CD4-positive, alpha-beta T cell treated with Interleukin-2 at 100 ng/mL for 4 hours (primary cell): ENCODE measurements at places on chromosomes 13 and 19.

DNA sequence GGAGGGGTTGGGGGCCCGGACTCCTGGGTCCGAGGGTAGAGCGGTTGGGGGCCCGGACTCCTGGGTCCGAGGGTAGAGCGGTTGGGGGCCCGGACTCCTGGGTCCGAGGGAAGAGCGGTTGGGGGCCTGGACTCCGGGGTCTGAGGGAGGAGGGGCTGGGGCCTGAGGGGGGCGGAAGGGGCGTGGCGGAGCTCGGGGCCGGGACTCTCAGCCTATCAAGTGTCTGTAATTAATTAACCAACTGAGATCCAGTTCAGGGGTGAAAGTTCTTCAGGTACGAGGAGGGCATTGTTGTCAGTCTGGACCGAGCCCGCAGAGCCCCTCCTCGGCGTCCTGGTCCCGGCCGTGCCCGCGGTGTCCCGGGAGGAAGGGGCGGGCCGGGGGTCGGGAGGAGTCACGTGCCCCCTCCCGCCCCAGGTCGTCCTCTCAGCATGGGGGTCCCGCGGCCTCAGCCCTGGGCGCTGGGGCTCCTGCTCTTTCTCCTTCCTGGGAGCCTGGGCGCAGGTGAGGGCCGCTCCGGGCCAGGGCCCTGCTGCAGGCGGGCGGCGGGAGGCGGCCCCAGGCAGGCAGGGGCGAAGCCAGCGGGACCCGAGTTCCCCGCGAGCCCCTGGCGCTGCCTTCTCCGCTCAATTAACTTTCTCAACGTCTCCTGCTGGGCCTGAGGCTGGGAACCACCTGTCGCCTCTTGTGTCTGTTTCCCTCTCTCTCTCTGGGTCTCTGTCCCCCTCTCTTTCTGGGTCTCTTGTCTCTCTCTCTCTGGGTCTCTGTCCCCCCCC lies 697 bp downstream of the FCGRT start:
- DNase-seq, result no peak

GRCh38 chr13:112885782-112886268 lies 83.2 kb upstream of the MCF2L start:
- DNase-seq, result no peak

DNA sequence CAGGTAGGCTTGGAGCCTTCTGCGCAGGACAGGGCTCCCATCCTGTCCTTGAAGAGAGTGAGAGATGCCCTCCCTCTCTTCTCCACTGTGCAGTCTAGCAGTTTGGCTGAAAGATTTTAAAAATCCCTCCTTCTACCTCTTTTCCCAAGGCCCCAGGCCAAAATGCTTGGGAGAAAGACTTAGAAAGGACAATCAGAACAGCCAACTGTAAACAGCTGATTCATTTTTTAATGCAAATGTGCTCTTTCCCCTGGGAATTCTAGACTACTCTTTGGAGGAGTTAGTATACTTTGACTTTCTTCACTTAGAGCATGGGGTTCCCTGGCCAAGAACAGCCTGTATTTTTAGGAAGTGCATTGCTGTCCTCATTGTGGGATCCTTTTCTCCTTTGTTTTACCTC lies 398.9 kb downstream of the GPC6 start:
- DNase-seq, result no peak

DNA sequence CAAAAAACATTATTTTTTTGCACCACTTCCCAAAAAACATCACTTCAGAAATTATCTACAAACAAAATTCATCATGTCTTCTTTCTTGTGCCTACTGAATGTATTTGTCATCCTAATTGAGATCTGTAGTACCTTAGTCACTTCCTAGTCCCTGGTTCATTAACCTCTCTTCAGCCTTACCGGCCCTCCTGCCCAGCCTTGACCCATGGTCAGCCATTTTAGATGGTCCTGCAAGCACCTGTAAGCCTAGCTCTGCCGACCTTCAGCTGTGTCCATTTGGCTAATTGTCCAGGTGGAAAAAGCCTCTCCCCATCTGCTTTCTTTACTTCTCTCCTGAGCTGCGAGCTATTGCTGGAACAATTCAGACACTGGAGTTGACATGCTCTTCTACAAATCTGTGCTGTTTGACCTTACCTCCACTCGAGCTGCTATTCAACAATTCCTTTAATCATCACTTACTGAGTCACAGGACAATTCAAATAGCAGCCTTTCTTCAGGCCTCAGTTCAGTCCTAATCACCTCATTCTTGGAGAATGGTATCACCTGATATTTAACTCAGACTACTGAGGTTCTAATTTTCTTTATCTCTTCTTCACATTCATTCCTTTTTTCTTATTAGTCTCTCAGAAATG lies 882.5 kb downstream of the PCDH9 start:
- no peak for DNase-seq

DNA sequence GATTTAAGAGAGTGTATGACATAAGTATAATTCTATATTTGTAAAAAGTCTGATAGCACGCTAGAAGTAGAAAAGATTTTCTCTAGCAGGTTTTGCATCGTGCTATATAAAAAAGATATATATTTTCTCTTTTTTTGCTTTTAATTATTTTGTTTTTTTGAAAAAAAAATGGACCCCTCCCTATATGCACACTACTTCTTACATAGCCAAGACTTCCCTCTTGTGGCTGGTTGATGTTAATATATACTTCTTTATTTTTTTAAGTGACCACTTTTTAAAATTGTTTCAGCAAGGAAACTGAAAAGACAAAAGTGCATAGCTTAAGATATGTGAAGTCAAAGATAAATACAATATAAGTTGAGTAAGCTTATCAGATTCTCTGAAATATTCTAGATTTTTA lies 1202.8 kb downstream of the DIAPH3 start:
- DNase-seq, result no peak

DNA sequence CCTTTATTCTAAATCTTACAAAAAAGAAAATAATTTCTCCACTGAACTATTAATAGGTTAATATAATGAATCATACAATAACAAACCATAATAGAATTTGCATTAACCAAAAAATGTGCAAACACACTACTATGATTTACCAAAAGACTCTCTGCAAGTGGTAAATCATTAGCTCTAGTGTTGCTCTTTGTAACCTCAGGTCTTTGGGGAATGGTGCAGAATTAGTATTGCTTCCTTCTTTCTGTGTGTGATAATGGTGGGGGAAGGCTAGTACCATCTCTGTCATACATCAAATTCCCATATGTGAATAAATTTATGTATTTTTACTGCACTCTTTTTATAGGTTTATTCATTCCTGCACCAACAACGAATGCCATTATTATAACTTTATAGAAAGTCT lies 105.1 kb downstream of the COG6 start:
- no peak for DNase-seq
